Stimulated activated naive B cell treated with anti-CD40 and anti-IgM and Interleukin-4, amounts not matched to agents 10 μg/mL and 1 μg/mL and 100 μg/mL, for 72 hours (primary cell): ENCODE measurements at places on chromosomes 5 and 9.

GRCh38 chr5:108634010-108634616 lies 113.6 kb upstream of the FER start:
- no peak for DNase-seq

DNA sequence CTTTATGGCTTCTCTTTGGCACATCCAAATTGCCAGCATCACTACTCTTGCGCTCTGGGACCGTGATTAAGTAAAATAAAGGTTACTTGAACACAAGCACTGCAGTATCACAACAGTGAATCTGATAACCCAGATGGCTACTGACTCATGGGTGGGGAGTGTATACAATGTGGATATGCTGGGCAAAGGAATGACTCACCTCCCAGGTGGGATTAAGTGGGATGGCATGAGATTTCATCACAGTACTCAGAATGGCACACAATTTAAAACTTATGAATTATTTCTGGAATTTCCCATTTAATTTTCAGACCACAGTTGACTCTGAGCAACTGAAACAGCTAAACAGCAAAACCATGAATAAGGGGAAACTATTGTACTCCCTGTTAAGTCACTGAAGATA lies 4.3 kb downstream of the GFM2 start:
- no peak for DNase-seq

DNA sequence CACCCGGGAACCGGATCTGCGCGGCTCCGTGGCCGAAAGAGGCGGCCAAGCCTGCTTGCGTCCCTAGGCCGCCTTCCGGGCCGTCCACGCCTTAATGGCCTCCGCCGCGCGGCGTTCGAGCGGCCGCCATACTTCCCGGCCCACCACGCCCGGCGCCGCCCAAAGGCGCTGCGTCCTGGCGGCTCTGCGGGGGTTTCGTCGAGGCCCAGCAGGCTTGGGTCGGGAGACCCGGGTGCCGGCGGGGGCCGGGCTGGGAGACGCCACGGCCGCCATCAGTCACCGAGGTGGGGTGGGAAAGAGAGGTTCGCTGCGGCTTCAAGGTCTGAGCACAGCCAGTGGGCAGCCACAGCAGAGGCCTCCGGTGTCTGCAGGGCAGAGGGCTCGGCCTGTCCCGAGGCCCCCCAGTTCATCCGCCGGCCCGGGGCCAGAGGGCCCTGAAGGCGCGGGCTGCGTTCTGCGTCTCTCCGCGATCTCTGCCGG lies 545.8 kb upstream of the CDH10 start:
- DNase-seq = no peak

DNA sequence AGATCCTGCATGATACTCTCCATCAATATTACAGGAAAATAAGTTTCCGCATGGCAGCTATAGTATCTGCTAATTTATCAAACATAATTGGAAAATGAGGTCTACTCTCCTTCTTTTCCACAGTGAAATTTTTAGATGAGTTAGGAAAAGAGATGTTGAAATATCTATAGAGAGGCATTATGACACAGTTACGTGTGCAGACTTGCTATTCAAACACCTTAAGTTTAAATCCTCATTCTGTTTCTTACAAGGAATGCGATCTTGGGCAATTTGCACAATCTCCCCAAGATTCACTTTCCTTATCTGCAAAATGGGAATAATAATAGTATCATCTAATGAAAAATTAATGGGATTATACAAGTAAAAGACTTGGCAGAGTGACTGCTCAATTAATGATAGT lies 91.7 kb upstream of the SLCO6A1 start:
- DNase-seq = no peak

GRCh38 chr5:170562875-170563228 lies 59.0 kb downstream of the KCNIP1 start:
- no peak for DNase-seq

- no peak for DNase-seq
Measured at GRCh38 chr9:87507576-87507975, 9.9 kb downstream of the DAPK1 start.

GRCh38 chr5:150000990-150001659 lies 586 bp downstream of the HMGXB3 start:
- peak; percentile 20 for DNase-seq

- DNase-seq = no peak
Measured at GRCh38 chr5:128903550-128903949, 61.7 kb upstream of the SLC27A6 start.

DNA sequence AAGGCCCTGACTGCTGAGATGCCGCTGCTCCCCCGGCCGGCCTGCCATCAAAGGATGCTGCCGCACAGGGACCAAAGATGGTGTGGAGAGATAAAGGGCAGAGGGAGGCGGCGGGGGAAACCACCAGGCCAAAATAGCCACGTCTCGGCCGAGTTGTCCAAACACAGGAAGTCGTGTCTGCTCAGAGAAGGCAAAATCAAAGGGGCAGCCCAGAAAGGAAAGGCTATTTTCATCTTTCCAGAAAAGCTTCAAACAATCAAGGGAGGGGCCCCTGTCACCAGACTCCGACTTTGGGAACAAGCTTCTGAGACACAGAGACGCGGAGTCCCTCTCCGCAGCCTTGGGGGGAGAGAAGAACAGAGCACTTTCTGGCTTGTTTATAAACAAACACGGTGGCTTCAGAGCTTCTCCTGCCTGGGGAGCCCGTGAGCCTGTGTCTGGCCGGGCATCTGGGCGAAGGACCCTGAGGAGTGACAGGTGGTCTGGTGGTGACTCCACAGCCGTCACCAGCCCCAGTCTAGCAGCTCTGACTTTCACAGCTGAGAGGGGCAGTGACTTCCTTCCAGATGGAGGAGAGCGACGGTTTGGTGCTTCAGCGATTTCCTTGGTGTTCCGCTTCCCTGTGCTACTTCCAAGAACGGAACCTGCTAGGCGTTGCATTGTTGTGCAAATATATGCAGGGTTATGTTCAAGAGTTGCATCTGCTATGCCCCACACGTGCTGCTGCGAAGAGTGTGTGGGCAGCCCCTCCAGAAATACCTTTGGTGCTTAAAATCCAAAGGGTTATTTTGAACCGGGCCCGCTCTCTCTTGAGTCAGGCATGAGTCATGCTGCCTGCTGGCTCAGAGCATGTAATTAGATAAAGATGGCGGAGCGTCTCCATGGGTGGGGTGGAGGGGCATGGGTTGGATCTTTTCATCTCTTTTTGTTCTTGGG lies 24.0 kb downstream of the ADAMTSL2 start:
- peak; percentile 80 for DNase-seq

DNA sequence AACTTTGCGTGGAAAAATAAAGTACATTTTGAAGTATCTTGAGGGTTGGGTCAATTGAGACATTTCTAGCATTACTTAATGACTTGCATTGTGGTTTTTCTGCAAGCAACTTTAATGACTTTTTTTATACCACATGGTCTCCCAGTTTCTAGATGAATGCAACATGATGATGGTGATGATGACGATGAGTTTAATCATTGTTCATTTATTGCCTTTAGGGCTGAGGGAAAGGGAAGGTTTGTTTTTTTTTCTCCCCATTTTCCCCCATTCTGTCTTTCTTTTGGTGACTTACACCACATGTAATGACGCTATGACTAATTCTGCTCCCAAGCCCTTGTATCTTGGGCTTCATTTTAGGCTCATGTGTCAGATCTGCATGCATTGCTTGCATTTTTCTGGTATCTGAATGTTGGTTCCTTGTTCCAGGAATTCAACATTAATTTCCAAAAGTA lies 57.7 kb upstream of the NXNL2 start:
- DNase-seq = no peak

DNA sequence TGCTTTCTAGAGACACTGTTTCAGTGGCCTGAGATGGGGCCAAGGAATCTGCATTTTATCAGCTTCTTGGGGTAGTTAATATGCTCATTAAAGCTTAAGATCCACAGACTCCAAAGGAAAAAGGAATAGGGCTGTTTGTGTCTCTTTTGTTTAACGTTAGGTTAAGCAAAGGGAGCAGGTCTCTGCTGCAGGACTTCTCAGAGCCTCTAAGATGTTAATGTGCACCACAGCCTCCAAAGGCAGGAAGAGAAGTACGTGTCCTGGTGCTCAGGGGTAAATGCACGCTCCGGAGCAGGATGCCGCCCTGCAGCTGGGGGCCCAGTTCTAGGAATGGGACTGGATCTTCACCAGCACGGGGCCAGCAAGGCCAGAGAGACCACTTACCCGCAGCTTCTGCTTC lies 19.6 kb downstream of the SPARC start:
- DNase-seq = no peak

DNA sequence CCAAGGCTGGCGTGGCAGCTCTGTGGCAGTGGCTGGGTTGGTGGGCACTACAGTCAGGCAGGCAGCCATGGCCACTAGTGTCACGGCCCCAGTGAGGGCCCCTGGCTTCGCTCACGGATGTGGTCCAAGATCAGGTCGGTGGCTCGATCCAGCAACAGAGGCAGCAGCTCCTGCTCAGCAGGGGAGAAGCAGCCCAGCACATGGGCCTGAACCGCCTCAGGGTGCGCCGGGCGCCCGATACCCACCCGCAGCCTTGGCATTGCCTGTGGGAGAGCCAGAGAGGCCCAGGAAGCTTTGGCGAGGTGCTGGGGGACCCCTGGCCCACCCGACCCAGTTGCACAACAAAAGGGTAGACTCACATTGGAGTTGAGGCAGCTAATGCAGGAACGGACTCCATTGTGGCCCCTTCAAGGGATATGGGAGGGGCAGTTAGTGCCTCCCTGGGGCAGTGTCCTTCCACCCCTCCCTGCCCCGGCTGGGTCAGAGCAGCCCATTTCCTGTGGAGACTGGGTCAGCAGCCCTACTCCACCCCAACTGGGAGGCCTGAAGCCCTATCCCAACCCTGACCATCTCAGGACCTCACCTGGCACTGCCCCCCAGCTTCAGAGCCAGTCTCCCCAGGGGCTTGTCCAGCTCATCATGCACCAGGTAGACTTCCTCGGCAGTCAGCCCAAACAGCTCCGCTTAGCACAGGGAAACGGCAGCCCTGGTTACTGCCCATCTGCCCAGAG lies 1.3 kb downstream of the PTRH1 start:
- no peak for DNase-seq

GRCh38 chr9:137318602-137319001 lies 16.5 kb upstream of the NRARP start:
- no peak for DNase-seq

- DNase-seq = no peak
Measured at GRCh38 chr5:67031057-67031443, 165.5 kb downstream of the CD180 start.

DNA sequence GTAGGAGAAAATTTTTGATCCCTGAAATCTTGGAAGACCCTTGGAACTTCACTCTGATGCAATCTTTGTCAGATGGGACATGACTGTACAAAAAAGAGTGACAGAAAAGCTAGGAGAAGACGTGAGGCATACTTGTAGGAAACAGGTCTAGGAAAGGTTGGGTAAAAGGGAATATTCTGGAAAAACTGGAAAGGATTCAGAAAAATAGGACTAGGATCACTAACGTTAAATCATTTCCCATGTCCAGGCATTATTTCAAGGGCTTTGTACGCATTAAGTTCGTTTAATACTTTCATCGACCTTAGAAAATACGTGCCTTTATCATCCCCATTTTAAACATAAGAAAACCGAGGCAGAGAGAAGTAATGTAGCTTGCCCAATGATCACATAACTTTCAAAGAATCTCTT lies 2.9 kb downstream of the ALDH1A1 start:
- DNase-seq = no peak

- no peak for DNase-seq
Measured at GRCh38 chr5:109063223-109063622, 315.5 kb downstream of the FER start.

- DNase-seq = no peak
Measured at GRCh38 chr5:168292786-168293696, 1.6 kb downstream of the WWC1 start.

DNA sequence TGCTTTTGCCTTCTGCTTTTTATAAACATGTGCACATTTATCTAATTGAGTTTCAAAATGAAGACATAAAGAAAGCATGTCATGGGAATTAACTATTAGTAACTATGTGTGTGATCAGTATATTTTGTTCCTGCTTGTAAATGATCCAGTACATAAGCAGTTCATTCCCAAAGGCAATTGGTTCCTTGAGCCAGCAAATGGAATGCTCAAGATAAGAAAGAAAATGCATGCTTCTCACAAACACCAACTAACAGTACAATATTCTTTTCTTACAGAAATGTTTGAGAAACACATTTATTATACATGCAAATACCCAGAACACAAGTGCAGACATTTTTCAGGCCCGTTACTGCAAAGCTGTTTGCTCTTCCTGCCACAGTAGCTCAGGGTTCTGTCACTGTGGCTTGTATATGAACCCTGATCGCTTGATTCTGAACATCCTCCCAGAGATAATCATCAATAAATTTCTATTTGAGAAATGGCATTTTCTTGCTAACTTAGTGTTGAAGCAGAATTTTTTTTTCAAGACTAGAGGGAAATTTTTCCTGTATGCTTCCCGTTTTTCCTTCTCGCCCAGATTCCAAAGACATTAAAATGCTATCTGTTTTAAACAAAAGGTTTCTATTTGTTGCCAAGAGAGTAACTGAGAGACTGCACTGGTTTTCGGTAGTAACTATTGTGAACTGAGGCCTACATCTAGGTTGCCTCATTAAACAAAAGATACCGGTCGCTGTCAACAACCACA lies 1.9 kb downstream of the GNAQ start:
- DNase-seq = no peak

DNA sequence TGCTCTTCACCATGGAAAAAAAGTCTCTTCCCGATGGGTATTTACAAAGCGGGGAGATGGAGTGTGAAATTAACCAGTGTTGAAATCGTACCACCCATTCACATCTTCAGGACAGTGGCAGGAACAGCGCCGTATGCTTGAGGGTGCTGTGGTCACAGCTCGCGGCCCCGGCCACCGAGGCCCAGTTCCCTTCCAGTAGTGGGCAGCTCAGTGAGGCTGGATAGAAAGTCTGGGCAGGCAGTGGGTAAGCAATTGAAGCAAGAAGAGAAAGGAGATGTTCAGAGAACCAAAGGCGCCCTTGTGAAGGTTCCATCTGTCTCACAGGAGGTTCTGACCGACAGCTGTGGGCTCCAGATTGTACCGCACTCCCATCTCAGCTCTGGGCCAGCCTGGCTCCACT lies 59.1 kb downstream of the SECISBP2 start:
- DNase-seq = no peak

GRCh38 chr9:81844131-81844567 lies 84.1 kb upstream of the SPATA31D4 start:
- no peak for DNase-seq

- DNase-seq = no peak
Measured at GRCh38 chr5:120550358-120550757, 86.3 kb downstream of the PRR16 start.

DNA sequence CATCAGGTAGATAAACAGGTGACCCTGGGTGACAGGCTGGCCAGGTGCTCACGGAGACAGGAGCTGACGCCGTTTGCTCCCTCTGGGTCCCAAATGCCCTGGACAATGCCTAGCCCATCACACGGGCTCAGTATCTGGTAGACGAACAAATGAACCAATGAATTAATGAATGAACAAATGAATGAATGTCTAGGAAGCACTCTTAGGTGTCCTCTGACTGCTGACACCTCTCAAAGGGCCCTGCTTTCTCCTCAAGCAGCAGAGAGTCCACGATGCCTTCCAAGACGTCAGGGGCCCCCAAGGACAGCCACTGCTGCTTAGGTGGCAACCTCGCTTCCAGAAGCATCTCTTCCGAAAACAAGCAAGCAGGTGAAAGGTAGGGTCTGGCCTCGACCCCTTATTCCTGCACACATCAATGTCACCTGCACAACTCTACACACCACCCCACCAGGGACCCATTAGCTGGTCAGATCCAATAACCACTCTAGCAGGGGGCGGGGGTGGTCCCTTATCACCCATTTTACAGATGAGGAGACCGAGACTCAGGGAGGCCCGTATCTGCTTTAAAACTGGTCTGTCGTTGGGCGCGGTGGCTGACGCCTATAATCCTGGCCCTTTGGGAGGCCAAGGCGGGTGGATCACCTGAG lies 45.2 kb downstream of the VAV2 start:
- DNase-seq = no peak
